Calu3 (cell line): ENCODE measurements at places on chromosomes 1 and 21. TPM values are rescaled to one million over a fixed set of nuclear protein-coding genes. Genes with fewer than 3 reads are reported as not detected.

- DNase-seq, result no peak
Measured at GRCh38 chr1:29669912-29670311, 433.6 kb downstream of the PTPRU start.

- DNase-seq, result no peak
Measured at GRCh38 chr1:200741551-200742207, 3.0 kb downstream of the CAMSAP2 start.

DNA sequence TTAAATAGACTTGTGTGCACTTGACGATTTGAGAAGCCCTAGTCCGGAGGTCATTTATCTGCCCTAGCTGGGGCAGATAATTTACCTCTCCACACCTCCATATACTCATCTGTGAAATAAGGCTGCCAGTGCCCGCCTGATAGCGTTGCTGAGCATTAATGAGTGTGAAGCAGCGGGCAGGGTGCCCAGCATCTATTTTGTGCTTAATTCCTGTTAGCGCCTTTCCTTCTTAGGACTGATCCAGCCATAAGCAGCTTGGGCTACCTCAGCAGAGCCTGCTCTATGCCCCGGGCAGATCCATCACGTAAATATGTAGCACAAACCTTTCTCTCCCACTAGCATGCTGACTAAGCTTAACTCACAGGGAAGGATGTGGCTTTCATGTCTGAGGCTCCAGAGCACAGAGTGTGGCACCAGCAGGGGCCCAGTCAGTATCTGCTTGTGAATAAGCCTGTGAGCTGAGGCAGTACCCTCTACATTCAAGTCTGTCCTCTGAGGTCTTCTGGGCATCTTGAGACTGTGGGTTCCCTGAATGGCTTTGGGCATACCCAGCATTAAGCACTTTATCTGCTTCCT is 21.5 kb upstream of the RNF187 start:
- DNase-seq, result no peak

DNA sequence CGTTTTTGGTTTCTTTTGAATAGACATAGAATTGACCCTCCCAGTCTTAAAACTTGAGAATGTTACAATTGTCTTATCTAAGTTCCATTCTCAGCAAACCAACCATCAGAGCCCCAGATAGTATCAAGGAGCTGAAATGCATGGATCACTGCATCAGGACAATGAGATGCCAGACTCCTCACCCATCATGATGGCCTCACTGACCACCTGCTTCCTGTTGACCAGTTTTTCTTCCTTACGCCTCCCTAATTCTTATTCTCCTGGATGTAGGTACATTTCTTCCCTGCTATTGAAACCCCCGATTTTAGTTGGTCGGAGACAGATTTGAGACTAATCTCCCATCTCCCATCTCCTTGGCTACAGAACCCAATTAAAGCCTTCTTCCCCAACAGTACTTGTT is 17.7 kb downstream of the MATN1 start:
- no peak for DNase-seq

DNA sequence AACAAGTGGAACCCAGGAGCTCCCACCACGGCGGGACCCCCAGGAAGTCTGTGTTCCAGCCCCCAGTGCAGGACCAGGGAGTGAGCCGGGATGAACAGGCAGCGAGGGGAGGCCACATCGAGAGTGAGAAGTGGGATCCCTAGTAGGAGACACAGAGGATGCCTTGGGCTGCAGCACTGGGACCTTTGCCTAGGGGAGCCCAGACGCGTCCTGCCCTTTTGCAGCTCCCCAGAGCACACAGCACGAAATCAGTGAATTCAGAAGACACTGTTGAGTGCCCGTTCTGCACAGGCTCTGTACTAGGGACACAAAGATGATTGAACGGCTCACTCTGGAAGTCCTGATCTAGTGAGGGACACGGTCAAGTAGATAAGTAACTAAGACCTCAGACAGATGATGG is 23.5 kb downstream of the TRIM67 start:
- DNase-seq, result no peak

DNA sequence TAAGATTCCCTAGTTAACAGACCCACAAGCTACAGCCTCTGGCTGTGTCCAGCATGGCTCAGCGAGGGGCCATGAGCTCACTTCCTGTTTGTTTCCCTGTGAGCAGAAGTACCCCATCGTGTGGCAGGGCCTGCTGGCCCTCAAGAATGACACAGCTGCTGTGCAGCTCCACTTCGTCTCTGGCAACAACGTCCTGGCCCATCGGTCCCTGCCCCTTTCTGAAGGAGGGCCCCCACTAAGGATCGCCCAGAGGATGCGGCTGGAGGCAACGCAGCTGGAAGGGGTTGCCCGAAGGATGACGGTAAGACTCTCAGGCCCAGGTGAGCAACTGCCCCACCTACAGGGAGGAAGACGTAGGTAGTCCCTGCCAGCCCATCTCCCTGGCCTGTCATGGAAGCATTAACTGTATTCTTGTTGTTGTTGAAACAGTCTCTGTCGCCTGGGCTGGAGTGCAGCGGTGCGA is 38.2 kb downstream of the ZBTB17 start:
- no peak for DNase-seq

- DNase-seq, result no peak
Measured at GRCh38 chr1:40239626-40240025, 8.1 kb upstream of the TMCO2 start.

- no peak for DNase-seq
Measured at GRCh38 chr1:219774386-219774785, 154.0 kb downstream of the SLC30A10 start.

DNA sequence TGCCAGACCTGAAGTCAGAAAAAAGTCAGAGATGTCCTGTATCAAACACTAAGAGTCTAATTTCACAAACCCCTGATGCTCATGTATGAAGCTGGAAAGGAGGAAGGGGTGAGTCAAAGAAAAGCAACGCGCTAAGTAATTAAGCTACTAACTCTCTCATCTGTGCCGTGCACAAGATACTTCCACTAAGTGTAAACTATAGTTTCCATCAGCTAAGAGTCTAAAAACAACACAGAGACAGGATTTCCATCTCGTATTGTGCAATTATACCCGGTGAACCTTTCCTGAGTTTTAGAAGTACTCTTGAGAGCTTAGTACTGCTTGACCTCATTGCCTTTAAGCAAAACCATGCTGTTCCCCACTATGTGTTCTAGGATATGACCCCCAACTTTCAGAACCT is 19.0 kb downstream of the DNALI1 start:
- DNase-seq, result no peak

DNA sequence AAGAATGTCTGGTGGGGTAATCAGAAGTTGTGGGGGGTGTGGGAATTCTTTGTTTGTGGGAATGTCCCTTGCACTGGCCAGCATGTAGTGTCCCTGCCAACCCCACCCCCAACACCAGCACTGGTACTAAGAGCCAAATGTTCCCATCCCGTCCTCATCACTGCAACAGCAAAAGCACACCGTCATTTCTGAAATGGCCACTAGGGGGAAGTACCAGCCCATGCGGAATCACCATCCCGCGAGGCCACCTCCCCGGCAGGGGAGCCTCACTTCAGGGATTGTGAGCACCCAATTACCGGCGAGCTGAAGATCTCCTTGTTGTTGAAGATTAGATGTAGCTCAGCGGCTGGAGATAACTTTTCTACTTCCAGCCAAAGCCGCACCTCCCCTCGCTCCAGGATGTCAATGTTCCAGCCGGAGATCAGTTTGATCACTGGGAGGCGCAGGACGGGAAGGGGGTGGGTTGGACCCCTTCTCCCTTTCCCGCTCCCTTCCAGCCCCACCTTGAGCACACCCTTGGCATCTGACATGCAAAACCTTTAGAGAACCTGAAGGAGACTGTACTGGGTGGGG is 41.0 kb downstream of the MYOM3 start:
- peak; percentile 80 for DNase-seq

DNA sequence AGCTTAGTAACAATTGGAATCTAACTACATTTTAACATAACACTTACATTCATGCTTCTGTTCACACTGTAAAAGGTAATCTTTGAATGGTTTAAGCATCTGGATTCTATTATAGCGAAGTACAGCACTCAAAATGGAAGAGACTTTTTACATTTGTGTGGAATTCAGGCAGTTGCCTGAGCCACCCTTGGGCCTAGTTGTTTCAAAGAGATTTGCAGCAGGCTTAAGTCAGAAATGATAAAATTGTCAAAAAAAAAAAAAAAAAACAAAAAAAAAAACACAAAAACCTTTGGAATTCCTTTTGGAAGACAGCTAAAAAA is 199.9 kb downstream of the LYPLAL1 start:
- no peak for DNase-seq

DNA sequence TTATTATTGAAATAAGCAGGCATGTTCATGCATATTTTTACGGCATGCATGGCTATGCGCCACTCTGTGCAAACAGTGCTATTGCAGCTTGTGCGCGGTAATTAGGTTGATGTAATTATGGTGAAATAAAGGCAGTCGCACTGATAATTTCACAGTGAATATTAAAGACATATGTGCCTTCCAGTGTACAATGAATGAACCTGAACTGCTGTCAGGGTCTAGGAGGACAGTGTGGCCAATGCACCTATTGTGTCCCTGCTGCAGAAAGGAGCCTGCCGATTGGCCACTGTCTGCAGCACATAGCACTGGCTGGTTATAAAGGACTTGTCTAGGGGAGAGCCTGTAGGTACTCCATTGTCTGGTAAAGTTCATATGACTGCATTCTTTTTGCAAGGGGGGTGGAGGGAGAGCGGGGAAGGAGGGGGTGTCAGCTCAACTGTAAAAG is 340.4 kb downstream of the USP25 start:
- no peak for DNase-seq

DNA sequence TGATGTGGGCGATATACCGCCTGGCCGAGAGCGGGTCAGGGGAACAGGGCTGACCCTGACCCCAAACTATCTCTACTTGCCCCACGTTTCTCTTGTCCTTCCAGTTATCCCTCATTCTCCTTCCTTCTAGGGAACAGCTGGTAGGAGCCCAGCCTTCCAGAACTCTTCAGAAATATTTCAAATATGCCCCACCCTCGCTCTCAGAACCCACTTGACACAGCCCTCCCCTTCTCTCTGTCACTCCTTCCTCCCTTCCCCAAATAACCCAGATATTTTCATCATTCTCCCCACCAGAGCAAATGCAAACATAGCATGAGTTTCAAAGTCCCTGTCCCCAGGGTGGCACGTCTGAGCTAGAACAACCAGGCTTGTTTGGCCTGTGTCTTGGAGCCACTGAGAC is 1.1 kb downstream of the CACNA1S start:
- DNase-seq, result no peak

DNA sequence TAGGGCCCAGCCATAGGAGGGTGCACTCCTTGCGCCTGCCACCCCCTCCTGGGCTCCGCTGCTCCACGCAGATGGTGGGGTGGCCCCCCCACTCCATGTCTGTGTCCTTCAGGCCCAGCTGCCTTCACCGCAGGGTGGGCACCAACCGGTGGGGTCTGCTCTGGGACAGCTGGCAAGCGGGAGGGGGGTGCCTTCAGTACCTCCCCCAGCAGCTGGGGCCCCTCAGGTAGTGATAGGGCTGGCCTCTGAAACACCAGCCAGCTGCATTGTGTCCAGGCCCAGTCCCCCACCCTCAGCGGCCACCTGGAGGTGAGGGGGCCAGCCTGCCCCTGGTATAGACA is 360 bp downstream of the GJC2 start:
- DNase-seq, result no peak

DNA sequence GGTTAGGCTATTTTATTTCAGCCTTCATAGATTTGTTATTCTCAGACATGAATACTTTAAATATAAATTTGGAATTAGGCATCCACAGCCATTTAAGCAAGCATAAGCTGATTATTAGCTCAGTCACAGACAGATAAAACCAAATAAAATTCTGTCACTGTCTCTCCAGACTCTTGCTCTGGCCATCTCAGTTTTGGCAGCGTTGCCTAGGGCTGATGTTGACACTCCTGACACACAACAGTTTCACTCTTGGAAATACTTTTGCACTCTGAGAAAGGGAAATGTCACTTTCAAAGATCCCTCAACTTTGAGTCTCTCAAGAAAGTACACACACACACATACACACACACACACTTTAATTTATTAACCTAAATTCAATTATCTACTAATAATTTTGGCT is 372.7 kb downstream of the BRINP3 start:
- no peak for DNase-seq

DNA sequence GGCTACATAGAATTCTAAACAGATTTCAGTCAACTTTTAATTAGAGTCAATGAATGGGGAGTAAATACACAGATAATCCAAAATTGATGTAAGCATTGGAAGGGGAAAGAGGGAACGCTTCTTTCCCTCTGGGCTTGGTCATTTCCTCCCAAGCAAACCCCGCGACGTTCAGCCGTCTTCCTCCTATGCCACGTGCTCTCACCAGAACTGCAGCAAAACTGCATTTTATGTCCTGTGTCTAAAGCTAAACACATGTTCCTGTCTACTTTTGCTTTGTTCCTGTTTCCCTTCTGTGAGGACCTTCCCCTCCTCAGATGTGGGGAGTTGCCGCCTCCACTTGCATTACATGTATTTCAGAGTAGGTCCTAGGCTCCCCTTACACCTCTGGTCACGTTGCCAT is 27.2 kb downstream of the UTP25 start:
- no peak for DNase-seq

GRCh38 chr1:78387201-78387600 is 103.6 kb upstream of the PTGFR start:
- no peak for DNase-seq

GRCh38 chr1:162421258-162422164 is 9.6 kb upstream of the SH2D1B start:
- DNase-seq, result no peak

GRCh38 chr1:93083979-93084378 is 4.9 kb downstream of the MTF2 start:
- DNase-seq, result no peak

DNA sequence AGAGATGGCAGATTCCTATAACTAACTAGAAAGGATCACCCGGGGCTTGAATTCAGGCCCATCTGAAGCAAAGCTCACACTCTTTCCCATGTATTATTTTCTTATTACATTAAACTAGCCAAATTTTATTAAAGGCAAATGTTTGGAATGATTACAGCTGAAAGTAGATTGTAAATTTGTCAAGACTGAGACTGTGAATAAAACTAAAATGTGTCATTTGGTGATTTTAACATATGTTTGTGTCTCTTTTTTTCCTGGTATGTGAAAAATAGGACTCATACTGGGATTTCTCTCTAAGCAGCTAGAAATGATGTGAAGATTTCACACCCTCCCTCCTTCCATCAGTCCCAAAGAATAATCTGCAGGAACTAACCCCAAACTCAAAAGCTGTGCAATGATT is 19.1 kb upstream of the KIAA0040 start:
- no peak for DNase-seq

- no peak for DNase-seq
Measured at GRCh38 chr1:178574345-178574744, 61.4 kb downstream of the TEX35 start.

GRCh38 chr1:236524142-236524894 is 536 bp downstream of the LGALS8 start:
- peak; percentile 42 for DNase-seq

SPRR2E gene
- total RNA-seq, result not detected in 2 replicates

SH3D21 gene
- total RNA-seq, result 12.1 and 13.2 TPM in 2 replicates

SLC6A9 gene
- 18.2 and 19.5 TPM in 2 replicates for total RNA-seq

IFI44 gene
- 125 and 259 TPM in 2 replicates for total RNA-seq

OR4F29 gene
- total RNA-seq, result not detected in 2 replicates

FNDC5 gene
- total RNA-seq, result 0.15 TPM in 1 of 2 replicates, not detected in the other

SNAPIN gene
- 45.0 and 46.8 TPM in 2 replicates for total RNA-seq

GALNT2 gene
- 136 and 141 TPM in 2 replicates for total RNA-seq

CRB1 gene
- total RNA-seq, result not detected in 2 replicates

FAM72B gene
- 9.6 and 9.8 TPM in 2 replicates for total RNA-seq

SHCBP1L gene
- not detected in 2 replicates for total RNA-seq
